Hippocampal formation (tissue), 2 donors: ENCODE measurements at places on chromosomes 2 and 18.

GRCh38 chr2:45654250-45654649 is 2.8 kb downstream of the PRKCE start:
- no peak for DNase-seq

GRCh38 chr2:38315707-38316333 is 61.3 kb downstream of the ATL2 start:
- peak; percentile 48 for DNase-seq

DNA sequence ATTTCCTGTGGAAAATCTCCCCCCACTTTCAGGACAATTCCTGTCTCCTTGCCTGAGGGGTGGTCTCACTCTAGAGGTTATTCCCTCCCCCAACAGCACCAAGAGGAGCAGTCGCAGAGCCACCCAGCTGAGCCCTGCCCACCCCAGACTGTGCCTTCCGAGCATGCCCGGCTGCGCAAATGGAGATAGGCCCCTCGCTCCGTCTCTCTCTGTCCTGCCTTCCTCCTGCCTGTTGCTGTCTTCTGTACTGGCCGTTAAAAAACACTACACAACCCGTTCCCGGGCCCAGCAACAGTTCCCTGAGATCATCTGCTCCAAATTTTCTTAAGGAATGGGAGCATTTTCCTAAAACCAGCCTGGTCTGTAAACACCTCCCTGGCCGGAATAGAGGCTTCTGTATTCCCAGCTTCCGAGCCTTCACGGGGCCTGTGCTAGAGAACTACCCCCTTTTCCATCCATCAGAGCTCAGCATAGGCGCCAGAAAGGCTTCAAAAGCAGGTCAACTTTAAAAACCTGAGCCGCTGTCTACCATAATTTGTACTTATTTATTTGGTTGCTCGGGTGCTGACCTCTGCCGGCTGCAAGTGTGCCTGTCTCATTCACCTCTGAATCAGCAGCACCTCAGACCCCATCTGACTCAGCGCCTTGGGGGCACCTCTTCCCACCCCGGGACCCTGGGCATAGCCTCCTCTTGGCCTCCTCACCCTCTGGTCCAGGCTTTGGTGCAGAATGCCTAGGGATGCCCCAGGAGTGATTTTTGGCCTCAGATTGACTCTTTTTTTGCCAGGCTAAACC is 159.4 kb downstream of the PXDN start:
- DNase-seq, result no peak

- DNase-seq, result no peak
Observed at GRCh38 chr2:151766437-151767153, 32.3 kb upstream of the NEB start.

- no peak for DNase-seq
Observed at GRCh38 chr2:104465981-104466380, 387.9 kb upstream of the POU3F3 start.

DNA sequence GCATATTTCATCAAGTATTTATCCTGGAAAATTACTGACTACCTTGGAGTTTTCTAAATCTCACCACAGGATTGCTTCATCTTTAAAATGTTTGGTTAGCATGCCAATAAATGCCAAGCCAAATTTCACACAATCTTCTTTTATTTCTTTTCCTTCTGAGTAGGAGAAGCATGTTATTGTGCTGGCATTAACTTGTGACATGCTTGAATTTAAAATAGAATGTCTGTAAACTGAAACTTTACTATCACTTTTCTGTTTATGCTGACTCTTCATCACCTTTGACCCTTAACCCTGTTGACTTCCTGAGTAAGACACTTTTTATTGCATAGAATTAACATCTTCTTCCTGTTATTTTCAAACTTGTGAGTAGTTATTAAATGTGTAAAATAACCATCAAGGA is 56.2 kb upstream of the LRRTM4 start:
- no peak for DNase-seq

- DNase-seq, result no peak
Observed at GRCh38 chr2:219124381-219125110, 36.1 kb downstream of the NHEJ1 start.

GRCh38 chr18:33960417-33960816 is 264.3 kb downstream of the NOL4 start:
- no peak for DNase-seq

GRCh38 chr18:2083691-2084090 is 487.6 kb downstream of the METTL4 start:
- no peak for DNase-seq

- DNase-seq, result no peak
Observed at GRCh38 chr2:216308576-216308975, 63.7 kb downstream of the MARCHF4 start.

DNA sequence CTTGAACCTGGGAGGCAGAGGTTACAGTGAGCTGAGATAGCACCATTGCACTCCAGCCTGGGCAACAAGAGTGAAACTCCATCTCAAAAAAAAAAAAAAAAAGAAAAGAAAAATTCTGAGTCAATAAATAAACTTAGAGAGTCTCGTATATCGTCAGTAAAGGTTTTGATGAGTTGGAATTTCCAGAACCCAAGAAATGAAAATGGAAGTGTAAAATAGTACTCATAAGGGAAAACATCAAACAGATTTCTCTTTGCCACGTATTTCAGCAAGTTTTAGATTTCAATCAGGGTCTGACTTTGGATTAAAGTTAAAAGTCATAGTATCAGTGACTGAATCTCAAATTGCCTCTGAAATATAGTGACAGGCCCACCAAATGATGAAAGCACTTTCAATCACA is 71.4 kb upstream of the SPOPL start:
- DNase-seq, result no peak

DNA sequence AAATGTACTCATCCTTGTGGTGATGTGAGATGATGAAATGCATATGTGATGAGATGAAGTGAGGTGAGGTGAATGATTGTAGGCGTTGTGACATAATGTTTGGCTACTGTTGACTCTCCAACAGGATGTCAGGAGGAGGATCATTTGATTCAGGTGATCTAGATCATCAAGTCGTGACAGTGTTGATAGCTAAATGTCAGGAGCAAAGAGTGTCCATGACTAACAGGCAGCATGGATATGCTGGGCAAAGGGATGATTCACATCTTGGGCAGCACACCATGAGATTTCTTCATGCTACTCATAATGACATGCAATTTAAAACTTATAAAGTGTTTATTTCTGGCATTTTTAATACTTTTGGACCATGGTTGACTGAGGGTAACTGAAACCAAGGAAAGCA is 40.2 kb upstream of the UBXN4 start:
- no peak for DNase-seq

DNA sequence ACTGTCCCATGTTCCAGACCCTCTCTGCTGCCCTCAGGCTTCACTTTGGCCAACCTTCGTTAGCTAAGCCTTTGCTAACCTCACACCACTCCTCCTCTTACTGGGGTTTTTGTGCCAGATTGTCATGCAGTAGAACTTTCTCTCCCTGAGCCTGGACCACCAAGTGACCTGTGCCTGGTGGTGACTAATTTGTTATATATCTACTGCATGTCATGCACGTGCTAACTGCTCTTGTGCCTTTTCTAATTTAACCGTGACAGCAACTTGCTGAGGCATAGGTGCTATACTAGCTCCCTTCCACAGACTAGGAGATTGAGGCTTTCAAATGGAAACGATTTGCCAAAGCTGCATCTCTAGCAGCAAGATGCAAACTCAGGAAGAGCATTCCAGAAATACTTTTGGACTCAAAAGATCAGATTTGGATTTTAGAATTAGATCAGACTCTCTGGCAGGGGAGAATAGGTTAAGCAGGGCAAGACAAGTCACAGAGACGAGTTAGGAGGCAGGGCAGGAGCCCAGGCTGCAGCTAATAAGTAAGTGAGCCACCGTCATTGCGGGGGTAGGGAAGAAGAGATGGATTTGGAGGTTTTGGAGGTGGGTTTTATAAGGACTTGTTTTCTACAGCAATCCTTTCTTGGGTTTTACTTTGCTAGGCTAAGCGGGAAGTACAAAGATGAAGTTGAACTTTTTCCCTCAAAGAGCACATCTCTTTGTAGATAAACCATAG is 1.8 kb downstream of the PPP1R7 start:
- DNase-seq, result no peak

GRCh38 chr2:102313950-102314349 is 2.6 kb downstream of the IL1RL1 start:
- no peak for DNase-seq

DNA sequence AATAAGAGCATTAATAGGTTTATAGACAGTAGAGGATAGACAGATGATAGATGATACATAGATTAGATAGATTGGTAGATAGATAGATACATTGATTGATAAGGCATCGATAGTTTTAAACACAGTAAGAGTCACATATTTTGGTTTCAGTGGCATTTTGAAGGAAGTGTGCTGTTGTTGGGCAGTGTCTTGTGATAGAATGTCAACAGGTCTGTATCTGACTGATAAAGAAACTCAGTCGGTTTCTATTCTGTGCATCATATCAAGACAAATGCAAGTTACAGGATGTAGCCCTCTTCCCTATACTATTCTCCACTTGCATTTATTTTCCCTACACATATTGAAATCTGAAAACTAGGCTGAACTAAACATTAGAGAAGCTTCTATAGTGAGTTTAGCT is 1229.0 kb upstream of the ZEB2 start:
- no peak for DNase-seq

DNA sequence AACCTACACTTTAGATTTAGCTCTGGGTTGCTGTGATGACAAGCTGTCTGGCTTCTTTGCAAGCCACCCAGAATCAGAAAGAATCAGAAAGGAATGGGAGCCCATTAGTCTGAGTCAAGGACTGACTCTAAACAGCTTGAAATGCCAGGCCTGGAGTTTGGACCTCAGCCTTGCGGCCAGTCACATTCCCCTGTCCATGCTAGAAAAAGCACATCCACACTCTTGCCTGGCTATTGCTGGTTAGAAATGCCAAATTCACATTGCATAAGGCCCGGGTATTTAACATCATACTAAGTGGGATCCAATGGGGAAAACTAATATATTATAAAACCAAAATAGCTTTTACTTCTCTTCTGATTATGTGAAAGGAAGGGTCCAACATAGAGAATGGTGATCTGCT is 756.8 kb upstream of the KLHL29 start:
- no peak for DNase-seq

GRCh38 chr2:191846515-191847476 is at the start of gene CAVIN2:
TSS of gene CAVIN2 (minus strand) at chr2:191847088. CDS start at chr2:191846925, 163 bp downstream.
- DNase-seq, result no peak

- DNase-seq, result no peak
Observed at GRCh38 chr2:152099367-152100050, 665 bp upstream of the CACNB4 start.

- DNase-seq, result no peak
Observed at GRCh38 chr2:235070063-235070706, 118.4 kb downstream of the SH3BP4 start.

GRCh38 chr2:227183657-227184367 is 19.4 kb downstream of the COL4A3 start:
- DNase-seq, result no peak

GRCh38 chr2:241273210-241274020 is 42.1 kb downstream of the HDLBP start:
- no peak for DNase-seq

GRCh38 chr2:237230355-237230754 is 144.7 kb downstream of the COPS8 start:
- DNase-seq, result no peak

DNA sequence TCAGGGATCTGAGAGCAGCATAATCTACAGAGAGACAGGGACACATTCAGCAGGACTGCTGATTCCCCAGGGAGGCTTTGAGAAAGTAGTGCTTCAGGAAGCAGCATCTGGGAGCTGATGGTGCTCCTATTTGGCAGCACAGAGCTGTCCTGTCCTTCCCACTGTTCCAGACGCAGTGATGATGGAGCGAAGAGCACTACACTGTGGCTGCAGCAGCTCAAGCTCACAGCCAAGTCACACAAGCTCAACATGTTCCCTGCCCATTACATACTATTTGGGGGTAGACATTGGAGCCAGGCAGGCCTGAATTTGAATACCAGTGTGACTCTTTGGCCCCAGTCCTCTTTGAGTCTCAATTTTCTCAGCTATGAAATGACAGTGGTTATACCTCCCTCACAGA is 15.2 kb upstream of the GALM start:
- no peak for DNase-seq

GRCh38 chr2:96599941-96600340 is 38.2 kb downstream of the KANSL3 start:
- no peak for DNase-seq

DNA sequence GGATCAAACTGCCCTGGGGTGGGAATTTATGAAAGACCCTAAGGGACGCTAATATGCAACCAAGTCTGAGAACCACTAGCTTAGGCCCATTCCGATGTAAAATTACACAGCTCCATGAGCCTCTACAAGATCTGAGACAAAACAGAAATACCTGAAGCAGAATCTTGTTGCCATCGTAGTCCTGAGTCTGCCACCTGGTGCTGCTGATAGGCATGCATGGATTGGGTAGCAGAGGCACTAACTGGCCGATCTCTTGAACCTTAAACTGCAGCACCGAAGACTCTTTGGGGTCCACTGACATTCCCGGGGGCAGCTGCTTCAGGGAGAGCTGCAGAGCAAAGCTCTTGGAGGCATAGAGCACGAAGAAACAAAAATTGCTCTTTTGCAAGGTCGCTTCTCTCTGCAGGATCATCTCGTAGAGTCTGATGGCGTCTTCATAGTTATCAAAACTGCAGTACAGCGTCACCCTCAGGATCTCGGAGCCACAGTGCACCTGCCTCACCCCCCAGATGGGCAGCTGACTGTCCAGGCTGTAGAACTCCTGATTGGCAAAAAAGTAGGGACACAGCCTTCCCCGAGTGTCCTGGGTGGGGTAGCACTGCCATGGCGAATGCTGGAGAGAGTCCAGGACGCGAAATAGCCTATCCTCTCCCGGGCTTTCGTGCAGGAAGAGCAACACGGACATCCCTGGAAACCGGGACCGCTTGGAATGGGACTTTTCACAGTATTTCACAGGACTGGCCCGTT is 848 bp downstream of the FAM124B start:
- no peak for DNase-seq

- DNase-seq, result no peak
Observed at GRCh38 chr18:31931163-31931885, 11.6 kb downstream of the TRAPPC8 start.

- no peak for DNase-seq
Observed at GRCh38 chr2:20187331-20187730, 37.6 kb downstream of the SDC1 start.

DNA sequence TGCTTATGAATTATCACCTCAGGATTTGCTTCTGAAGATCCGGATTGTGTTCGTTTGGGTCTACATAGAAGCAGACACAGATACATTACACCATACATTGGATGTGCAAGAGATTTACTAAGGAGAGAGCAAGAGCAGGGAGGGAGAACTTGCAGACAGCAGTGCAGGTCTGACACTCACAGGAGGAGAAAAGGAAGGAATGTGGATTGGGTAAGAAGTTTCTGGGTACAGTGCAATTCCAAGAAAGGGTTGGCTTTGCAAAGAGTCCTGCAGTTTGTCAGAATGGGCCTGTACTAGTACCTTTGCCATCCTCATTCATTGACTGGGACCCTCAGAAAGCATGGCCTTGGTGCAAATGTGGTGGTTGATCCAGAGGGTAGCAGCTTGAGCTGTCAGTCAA is 4.8 kb upstream of the THOC1 start:
- no peak for DNase-seq

- no peak for DNase-seq
Observed at GRCh38 chr2:126799301-126799700, 99.4 kb upstream of the TEX51 start.

- no peak for DNase-seq
Observed at GRCh38 chr2:16911746-16912145, 246.1 kb upstream of the CYRIA start.
